Activated CD4-positive, alpha-beta T cell treated with anti-CD3 and anti-CD28 coated beads, Interleukin-2, amount 10 ng/mL, durations not matched to agents 7 days and 5 days (primary cell): ENCODE measurements at places on chromosomes 11 and 22. TPM values are rescaled to one million over a fixed set of nuclear protein-coding genes. Genes with fewer than 3 reads are reported as not detected.

GRCh38 chr11:114285599-114285998, 10.6 kb upstream of the NNMT start:
- H3K27ac ChIP-seq = no peak overlapping the region
- no peak for DNase-seq
- no peak overlapping the region for H3K4me3 ChIP-seq
- H3K36me3 ChIP-seq = no peaks in the 10 kb centered on the region

DNA sequence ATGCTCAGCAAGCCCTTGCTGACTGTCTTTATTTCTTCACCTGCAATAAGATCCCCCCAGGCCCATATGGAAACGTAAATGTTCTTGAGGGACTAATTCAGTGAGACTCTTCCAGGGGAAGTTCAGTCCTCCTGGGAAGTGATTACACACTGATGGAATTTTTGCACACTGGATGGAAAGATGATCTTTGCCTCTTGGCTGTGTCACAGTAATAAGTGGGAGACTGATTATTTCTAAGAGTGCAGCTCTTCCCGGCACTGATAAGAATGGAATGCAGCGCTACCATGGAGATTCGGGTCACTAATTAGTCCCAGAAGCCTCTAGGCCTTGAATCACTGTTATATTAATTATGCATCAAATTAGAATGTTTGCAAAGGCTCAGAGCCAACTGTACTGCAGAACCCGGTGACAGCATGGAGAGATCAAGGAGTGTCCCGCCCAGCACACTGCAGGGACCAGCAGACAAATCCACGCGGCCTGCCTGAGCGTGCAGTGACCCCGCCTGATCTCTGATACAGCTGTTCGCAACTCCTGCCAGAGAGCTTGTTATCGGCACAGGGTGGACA, 178.3 kb downstream of the SNX19 start:
- H3K4me1 ChIP-seq = peaks cover 17% of the 10 kb centered on the region
- H3K27ac ChIP-seq = no peak overlapping the region
- H3K27me3 ChIP-seq = no peaks in the 10 kb centered on the region
- no peak for DNase-seq

DNA sequence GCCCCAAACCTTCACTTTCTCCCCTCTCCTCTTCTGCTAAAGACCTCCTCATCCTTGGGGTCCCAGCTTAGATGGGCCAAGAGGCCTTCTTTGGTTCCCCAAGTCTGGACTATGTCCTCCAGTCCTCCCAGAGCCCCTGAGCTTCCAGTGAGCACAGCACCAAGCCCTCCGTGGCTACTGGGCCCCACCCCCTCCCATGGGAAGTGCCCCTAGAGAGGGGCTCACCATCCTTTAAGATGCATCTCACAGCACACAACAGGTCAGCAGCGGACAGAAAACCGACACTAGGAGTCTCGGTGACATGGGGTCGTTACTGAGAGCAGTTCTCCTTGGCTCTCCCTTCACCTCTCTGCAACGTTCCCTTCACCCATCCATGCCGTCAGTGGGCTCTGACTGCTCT, 2.7 kb downstream of the LRRC32 start:
- H3K4me3 ChIP-seq = no peak overlapping the region
- H3K27me3 ChIP-seq = peaks cover 29% of the 10 kb centered on the region
- DNase-seq = no peak
- no peak overlapping the region for H3K27ac ChIP-seq

DNA sequence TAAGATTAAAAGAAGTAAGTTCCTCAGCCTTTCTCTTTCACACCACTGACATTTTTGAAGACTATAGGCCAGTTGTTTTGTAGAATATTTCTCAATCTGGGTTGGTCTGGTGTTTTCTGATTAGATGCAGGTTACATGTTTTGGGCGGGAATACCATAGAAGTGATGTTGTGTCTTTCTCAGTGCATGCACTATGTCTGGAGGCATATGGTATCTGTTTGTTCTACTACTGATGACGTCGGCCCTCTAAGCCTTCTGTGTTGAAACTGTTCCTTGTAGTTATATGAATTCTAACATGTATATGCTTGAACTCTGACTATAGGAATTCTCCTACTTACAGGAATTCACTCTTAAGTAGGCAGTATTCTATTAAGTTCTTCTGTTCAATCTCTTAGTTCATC, 21.6 kb downstream of the ZFTA start:
- DNase-seq = no peak
- no peaks in the 10 kb centered on the region for H3K27me3 ChIP-seq
- peaks cover 9% of the 10 kb centered on the region for H3K36me3 ChIP-seq
- H3K4me1 ChIP-seq = no peaks in the 10 kb centered on the region
- H3K27ac ChIP-seq = no peak overlapping the region

The MUC2 gene
- not detected for total RNA-seq
